ENCODE measurements at places on chromosomes 6 and 20. TPM values are rescaled to one million over a fixed set of nuclear protein-coding genes. Genes with fewer than 3 reads are reported as not detected.
A peak's percentile ranks its signal among the peaks of the same experiment; 100 is the strongest.

DNA sequence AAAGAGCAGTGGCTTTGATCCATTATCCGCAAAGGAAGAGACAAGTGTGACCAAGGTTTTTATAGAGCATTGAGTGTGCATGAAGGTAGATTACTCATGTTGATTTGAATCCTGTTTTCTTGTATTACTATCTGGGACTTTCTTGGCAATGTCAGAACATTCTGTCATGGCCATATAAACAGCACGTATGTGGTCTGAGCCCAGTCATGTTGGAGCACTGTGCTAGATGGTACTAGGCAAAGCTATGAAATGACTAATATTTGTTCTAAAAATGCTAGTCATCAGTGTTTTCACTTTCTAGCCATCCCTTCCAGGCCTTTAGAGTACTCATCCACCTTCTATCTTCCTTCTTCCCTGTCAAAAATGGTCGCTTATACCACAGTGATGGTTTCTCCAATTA, 278.6 kb upstream of the FLRT3 start:
- no peak for DNase-seq

- DNase-seq: no peak
Observed at GRCh38 chr20:50532221-50532620, 22.0 kb downstream of the PTPN1 start.

GRCh38 chr6:168999392-168999791, 254.3 kb downstream of the THBS2 start:
- DNase-seq: peak; percentile 19

Gene ASIP
- total RNA-seq: not detected

DNA sequence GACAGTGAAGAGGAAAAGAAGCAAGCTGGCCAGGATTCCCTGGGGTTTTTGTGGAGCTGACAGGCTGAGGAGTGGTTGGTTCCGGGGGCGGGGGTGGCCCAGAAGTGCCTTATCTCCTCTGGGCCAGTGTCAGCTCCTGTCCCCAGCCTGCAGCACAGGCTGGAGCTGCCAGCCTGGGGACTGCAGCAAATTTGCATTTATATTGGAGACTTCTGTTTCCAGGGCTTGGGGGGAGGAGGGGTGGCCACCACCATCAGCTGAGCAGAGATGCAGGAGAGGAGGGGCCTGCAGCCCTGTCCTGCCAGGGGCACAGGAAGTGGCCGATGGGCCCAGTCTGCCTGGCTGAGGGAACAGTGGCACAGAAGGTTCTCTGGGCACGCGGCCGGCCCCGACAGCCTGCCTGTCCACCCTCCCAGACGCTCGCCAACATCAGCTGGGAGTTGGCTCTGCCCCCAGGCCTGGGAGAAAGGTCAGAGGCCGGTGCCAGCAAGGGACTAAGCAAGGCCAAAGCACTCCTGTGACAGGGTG, 24.3 kb upstream of the SCRT2 start:
- DNase-seq: no peak

DNA sequence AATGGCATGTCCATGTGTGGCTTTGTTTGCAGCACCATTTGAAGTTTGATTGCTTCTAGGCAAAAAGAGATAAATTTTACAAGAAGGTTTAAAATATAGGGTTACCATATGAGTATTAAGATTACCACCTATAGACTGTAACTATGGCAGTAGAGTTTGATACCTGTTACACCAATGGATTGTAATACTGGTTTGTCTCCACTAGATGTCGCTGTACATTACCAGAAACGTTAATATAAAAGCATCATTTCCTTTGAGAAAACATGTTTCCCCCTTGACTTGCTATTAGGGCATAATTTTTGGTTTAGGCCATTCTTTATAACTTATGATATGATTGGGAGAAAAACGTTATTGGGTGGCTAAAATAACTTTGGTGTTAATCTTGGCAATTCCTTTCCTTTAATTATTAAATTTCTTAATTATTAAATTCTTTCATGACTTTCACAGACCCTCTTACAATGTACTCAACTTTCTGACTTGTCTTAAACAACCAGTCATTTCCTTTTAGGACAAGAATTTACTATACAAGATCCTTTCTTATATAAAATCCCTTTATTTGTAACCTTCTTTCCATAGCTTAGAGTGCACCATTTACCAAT, 42.8 kb downstream of the HLA-DPB1 start:
- DNase-seq: no peak

Gene APCDD1L
- total RNA-seq: 0.16 TPM

GRCh38 chr6:145090801-145091585, 644.3 kb downstream of the EPM2A start:
- DNase-seq: no peak

- no peak for DNase-seq
Observed at GRCh38 chr6:135753196-135753595, 98.3 kb upstream of the PDE7B start.

Gene NKX2-4
- total RNA-seq: not detected

GRCh38 chr6:166950443-166950821, 5.9 kb downstream of the RNASET2 start:
- peak; percentile 38 for DNase-seq

DNA sequence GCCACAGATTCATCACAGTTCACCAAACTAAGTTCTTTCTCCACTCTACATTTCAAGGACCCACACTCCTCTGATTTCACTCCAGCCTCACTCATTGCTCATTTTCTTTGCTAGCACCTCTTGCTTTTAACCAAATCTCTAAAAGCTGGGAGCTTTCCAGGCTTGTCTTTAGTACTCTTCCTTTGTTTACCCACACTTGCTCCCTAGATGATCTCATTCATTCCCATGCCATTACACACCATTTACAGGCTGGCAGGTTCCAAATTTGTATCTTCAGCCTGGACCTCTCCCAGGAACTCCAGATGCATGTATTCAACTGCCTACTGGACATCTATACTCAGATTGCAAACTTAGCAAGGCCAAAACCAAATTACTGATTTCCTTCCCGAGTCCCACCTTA, 5.3 kb upstream of the GUCA1B start:
- DNase-seq: no peak

Gene SPINT4
- total RNA-seq: not detected

Gene NFYA
- 17.1 TPM for total RNA-seq

GRCh38 chr6:72975352-72975752, 249.9 kb downstream of the KHDC1L start:
- no peak for DNase-seq

GRCh38 chr6:71886184-71887005, at the start of gene RIMS1:
Gene RIMS1 (plus strand): TSS chr6:71886550. CDS start chr6:71887024, 474 bp downstream.
- DNase-seq: no peak

Gene SIRPB2
- 3.7 TPM for total RNA-seq

Gene SRF
- 31.4 TPM for total RNA-seq

Data from transverse colon (tissue), 4 donors.